ENCODE measurements at places on chromosomes 7 and 10.

DNA sequence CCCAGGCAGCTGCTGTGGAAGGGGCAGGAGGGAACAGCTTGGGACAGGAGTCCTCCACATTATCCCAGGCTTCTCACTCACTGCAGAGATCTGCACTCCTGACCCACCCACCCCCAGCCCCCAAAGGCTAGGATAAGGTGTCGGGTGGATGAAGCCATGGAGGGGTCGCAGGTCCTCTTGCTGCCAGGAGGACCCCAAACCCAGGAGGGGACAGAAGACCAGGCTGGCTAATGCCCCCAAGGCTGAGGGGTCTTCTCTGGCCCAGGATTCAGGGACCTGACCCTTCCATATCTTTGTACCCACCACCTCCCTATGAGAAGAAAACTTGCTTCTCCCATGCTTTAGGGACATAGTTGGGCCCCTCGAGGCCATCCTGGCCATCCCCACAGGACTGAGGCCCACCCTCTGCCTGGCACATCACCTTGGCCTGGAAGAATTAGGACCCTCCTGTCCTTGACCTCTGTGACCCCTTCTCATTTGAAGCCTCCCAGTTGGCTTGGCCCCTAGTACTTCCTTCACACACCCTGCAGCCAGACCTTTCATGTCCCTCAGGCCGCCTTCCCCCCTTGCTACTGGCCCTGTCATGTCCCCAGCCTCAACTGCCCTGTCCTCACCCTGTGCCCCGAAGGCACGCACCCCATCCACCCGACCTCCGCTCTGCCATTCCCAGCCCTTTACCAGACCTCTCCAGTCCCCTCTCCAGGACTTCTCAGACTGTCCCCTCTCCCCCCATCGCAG lies 21.6 kb downstream of the KCNH2 start:
- no peak for DNase-seq

DNA sequence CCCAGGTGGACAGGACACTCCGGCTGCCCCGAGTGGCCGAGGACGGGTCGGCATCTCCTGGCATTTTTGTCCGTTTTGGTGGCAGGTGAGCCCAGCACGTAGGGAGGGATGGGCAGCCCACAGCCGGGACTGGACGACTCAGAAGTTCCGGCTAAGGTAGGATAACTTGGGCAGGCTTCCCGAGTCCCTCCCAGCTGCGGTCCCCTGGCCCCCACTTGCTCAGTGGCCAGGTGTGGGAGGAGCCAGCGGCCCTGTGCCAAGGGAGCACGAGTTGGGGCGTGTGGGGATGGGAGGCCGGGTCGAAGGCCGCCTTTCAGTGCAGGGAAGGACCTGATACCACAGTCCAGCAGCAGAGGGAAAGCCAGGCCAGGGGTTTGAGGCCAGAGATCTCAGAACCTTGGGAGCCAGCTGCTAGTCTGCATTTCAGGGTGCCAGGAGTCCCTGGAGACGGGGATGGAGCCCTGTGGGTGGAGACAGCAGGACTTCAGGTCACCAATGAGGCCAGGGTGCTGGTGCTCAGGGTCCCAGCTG lies 58.5 kb downstream of the PWWP2B start:
- no peak for DNase-seq

DNA sequence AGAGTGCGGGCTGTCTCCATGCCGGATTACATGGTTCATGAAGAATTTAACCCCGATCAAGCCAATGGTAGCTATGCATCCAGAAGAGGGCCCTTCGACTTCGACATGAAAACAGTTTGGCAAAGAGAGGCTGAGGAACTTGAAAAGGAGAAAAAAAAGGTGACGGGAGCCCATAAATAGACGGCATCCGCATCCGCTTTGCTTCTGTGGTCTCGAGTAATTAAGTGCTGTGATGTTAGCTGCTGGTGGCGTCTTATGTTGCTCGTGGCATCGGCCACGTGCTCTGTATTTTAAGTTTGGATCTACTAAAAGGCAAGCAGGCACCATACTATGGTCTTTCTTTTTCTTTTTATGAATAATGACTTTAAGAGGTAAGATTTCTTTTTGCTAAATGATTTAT lies 11.1 kb downstream of the C7orf57 start:
- DNase-seq: no peak

- DNase-seq: no peak
Measured at GRCh38 chr10:111392159-111392558, 315.3 kb downstream of the ADRA2A start.

DNA sequence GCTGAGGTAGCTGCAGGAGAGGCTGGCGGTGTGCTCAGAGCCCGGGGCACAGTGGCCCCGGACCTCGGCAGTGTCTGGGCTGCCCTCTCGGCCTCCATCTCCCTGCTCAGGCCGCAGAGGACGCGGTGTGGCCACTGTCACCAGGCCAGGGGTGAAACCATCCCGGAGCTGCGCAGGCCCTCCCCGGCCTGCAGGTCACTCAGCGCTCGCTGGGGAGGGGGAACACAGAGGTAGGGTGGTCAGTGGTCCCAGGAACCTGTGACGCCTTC lies 49.8 kb upstream of the DAGLB start:
- DNase-seq: no peak

GRCh38 chr7:37068902-37069301 lies 344.6 kb upstream of the AOAH start:
- no peak for DNase-seq

- DNase-seq: no peak
Measured at GRCh38 chr10:5953676-5954075, 23.7 kb downstream of the IL15RA start.

GRCh38 chr7:128940494-128941322 lies 3.0 kb downstream of the IRF5 start:
- DNase-seq: no peak

- no peak for DNase-seq
Measured at GRCh38 chr10:12394241-12395033, 45.1 kb downstream of the CAMK1D start.

- DNase-seq: no peak
Measured at GRCh38 chr7:47186316-47186715, 395.6 kb downstream of the TNS3 start.

GRCh38 chr10:60757420-60757895 lies 20.8 kb upstream of the CDK1 start:
- DNase-seq: no peak

- no peak for DNase-seq
Measured at GRCh38 chr7:156014808-156015207, 202.5 kb upstream of the SHH start.

GRCh38 chr7:101767544-101767943 lies 49.9 kb upstream of the CUX1 start:
- no peak for DNase-seq

- DNase-seq: no peak
Measured at GRCh38 chr10:68594405-68594804, 34.3 kb downstream of the TET1 start.

- DNase-seq: no peak
Measured at GRCh38 chr7:150947761-150948651, 30.1 kb downstream of the KCNH2 start.

DNA sequence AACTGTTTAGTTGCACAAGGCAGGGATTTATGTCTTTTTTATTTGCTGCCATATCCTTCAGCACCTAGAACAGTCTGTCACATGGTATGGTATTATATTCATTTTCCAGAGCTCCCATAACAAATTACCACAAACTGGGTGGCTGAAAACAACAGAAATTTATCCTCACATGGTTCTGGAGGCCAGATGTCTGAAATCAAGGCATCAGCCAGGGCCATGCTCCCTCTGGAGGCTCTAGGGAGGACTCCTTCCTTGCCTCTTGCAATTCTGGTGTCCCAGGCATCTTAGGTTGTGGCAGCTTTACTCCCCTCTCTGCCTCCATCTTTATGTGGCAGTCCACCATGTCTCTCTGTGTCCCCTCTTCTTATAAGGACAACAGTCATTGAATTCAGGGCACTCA lies 43.1 kb downstream of the MET start:
- DNase-seq: no peak

DNA sequence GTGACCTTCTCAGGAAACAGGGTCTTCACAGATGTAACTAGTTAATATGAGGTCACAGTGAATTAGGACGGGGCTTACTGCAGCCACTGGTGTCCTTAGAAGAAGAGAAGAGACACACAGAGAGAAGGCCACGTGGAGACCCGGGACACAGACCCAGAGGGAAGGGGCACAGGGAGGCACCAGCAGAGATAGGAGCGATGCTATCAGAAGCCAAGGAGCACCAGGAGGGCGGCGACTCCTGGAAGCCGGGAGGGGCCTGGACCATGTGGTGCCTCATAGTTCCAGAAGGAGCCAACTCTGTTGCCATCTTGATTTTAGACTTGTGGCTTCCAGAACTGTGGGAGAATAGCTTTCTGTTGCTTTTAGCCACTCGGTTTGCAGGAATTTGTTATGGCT lies 505.9 kb downstream of the TCERG1L start:
- no peak for DNase-seq

DNA sequence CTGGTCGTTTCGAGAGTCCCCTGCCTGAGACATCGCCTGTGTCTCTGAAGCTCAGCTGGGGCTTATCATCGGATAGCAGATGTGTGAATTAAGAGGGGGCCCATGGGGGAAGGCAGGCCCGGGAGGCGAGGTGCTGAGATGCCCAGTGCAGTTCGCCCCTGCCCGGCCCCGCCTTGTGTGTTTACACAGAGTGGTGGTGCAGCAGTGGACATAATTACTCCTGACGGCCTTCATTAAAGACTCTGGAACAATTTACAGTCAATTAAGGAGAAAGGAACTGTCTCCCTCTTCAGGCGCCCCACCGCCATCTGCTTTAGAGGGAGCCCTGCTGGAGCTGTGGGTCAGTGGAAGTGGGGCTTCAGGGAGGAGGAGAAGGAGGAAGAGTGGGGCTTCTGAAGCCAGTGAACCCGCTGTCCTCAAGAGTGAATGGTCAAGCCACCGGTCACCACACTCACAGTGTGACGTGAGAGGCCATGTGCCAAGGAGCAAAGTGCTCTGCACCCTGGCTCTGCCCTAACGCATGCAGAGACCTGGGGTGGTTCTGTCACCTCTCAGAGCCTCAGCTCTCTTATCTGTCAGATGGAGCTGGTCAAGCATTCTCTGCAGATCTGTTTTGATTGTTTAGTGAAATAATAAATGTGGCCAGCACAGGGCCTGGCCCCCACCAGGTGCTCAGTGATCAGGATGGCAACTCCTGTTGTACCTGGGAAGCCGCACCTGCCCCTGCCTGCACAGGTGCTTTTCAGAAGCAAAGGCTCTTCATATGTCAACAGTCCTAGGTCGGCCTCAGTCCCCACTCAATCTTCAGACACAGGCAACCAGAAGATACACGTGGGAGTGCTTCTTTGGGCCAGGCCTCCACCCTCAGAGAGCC lies 65.6 kb downstream of the CDH23 start:
- DNase-seq: no peak

DNA sequence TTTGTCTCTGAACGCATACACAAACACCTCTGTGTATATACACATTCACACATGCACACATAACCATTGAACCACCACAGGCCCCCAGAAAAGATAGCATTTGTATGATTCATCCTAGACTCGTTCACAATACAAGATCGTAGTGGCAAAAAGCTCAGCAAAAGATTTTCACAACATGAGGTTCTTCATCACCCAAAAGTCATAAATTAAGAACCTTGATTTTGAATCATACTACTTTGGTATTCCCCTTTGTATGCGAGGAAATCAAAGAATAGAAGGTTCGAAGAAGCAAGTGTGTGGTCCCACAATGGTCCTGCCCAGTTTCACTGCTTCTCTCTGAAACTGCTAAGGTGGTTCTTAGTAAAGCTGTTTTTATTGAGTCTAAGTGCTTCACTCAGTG lies 200.7 kb downstream of the CELF2 start:
- DNase-seq: no peak

DNA sequence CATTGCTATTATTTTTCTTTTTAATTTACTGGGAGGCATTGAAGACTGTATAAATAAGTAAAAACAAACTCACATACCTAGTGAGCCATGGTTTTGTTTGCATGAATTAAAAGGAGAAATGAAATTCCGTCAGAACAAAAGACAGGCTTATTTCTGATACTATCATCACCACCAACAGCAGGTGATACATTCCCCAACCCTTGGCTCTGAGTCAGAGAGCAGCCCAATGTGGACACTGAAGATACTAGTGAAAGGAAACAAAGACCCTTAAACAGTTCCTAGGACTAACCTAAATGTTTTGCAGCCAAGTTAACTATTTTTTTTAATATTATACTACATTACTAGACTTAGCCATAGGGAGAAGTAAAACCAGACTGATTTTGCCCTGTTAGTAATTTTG lies 31.6 kb downstream of the CHRM2 start:
- DNase-seq: no peak

GRCh38 chr7:6271060-6271658 lies 1.3 kb downstream of the CYTH3 start:
- peak; percentile 43 for DNase-seq

DNA sequence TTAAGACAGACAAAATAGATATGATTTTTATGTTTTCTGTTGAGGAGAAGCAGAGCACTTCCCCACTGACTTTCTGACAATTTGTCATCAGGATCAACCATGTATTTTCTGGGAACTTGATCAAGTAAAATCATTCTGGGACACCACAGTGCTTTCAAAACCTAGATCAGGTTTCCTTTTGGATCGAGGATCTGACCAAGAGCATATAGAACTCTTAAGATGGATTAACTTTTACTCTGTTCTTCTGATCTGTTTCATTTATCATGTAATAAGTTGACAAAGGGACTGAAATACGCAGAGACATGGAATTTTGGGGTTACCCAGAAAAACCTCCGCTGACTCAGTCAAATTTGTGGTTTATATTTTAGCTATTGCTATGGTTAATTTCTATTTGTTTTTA lies 136.0 kb upstream of the WNT16 start:
- no peak for DNase-seq

GRCh38 chr7:155850766-155851678 lies 38.8 kb upstream of the SHH start:
- no peak for DNase-seq

- DNase-seq: no peak
Measured at GRCh38 chr10:110916554-110917346, 2.2 kb downstream of the BBIP1 start.

DNA sequence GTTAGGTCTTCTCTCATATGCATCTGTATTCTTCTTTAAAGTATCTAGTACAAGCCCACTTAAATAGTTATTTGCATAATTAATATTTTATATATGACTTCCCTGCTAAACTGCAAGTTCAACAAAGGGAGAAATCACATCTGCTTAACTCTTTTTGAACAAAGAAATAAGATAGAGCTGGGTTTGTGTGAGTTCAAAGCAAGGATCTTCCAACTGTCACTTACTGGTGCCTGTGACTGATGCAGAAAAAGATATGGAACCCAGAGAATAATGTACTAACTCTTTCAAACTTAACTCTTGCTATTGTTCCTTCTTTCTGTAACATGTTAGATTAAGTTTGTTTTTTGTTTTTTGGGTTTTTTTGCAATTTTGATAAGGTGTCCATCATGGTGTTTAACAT lies 71.3 kb upstream of the SP4 start:
- DNase-seq: no peak

Data from NCI-H1694 treated with DMSO at 0.1 percent for 48 hours (cell line).